ENCODE measurements at places on chromosomes 4 and X.

DNA sequence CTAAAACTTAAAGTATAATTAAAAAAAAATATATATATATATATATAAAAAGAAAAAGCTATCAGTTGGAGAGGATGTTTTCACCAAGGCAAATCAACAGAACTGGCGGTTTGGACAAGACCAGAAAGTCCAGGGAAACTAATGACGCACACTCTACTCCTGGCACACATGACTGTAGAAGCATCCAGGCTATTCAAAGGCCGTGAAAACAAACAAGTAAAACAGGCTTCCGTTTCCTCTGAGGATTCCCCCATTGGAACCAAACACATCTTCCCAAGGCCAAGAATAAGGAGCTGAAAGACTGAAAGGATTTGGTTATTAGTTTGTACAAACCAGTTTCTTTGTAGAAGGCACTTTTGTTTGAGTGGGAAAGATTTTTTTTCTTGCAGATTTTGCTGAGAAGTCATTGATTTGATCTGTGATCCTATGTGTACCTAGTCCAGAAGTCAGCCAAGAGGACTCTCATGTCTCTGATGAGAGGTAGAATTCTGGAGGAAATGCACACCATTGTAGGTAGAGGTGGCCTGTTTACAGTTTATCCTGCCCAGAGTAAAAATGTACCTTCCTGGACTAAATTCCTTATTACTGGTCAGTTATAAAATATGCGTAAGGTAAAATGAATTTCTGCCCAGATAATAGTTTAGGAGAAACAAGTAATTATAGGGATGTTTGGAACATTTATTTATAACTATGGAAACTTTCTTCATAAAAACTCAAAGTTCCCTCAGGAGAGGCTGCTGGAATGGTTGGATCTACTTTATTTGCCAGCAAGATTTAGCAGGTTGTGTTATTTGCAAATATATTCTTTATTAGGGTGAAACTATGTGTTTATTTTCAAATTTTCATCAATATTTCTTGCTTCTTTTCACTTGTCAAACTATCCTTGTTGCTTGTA lies 66.5 kb downstream of the DMP1 start:
- no peak overlapping the region for H3K27ac ChIP-seq
- H3K4me3 ChIP-seq = no peak overlapping the region
- no peaks in the 10 kb centered on the region for H3K27me3 ChIP-seq
- no peaks in the 10 kb centered on the region for H3K4me1 ChIP-seq

- peaks cover 2% of the 10 kb centered on the region for H3K4me1 ChIP-seq
- DNase-seq = no peak
- no peak overlapping the region for H3K27ac ChIP-seq
- H3K4me3 ChIP-seq = no peak overlapping the region
Observed at GRCh38 chr4:83793481-83793880, 257.6 kb downstream of the GPAT3 start.

- no peak overlapping the region for H3K4me3 ChIP-seq
- H3K36me3 ChIP-seq = no peaks in the 10 kb centered on the region
- H3K27me3 ChIP-seq = no peaks in the 10 kb centered on the region
Observed at GRCh38 chr4:26870576-26871262, 10.1 kb downstream of the STIM2 start.

DNA sequence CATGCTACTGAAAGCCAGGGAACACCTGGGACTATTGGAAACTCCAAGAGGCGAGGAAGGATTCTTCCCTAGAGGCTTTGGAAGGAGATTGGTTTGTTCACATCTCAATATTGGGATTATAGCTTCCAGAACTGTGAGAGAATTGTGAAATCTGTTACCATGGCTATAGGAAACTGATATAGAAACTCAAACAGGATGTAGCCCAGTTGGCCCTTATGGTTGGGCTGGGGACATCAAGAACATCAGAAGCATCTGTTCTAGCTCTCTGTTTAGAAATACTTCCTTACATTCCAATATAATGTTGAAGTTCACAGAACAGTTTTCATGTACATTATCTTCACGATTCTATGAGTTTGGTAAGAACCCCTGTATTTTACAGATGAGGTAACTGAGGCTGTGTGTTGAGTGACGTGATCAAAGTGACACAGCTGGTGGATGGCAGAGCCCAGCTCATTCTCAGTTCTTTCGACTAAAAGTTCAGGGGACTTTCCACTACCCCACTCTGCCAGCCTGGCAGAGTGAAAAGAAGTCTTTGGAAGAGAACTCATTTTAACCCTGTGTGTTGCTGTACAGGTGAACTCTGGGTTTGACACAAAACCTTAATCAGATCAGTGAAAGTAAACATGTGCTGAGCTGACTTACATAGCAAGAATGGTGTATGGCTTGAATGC lies 183.0 kb downstream of the GBA3 start:
- no peak for DNase-seq
- no peak overlapping the region for H3K27ac ChIP-seq

DNA sequence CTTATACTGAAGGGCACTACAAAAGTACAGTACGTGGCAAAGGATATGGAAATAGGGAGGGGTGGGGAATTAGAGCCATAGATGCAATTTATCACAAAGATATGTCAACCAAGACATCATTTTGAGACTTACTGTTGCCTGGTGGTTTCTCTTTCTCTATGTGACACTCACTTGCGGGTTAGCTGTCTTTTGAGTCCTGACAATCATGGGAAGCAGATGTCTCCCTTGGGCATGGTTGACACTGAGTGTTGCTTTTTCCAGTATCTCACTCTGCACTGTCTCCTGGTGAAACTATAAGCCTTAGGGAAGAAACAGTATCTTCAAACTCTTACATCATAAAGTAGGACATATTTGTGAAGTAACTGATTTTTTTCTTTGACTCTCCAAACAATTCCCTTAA lies 383.5 kb upstream of the LCORL start:
- H3K4me1 ChIP-seq = no peaks in the 10 kb centered on the region
- no peak for DNase-seq
- H3K27ac ChIP-seq = no peak overlapping the region
- no peaks in the 10 kb centered on the region for H3K36me3 ChIP-seq

DNA sequence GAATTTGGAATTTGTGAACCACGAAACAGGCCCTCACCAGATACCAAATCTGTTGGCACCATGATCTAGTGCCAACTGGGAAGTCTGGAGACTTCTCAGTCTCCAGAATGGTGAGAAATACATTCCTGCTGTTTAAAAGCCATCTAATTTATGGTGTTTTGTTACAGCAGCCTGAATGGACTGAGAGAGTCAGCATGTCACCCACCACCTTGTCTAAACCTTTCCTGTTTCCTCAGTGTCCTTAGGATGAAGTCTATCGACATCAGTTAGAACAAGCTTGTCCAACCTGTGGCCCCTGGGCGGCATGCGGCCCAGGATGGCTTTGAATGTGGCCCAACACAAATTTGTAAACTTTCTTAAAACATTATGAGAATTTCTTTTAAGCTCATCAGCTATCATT lies 42.1 kb downstream of the FREM3 start:
- no peak for DNase-seq
- no peaks in the 10 kb centered on the region for H3K27me3 ChIP-seq
- no peaks in the 10 kb centered on the region for H3K4me1 ChIP-seq
- no peaks in the 10 kb centered on the region for H3K36me3 ChIP-seq
- H3K4me3 ChIP-seq = no peak overlapping the region

Measured in common myeloid progenitor, CD34-positive (primary cell).